ENCODE measurements at places on chromosomes 11 and 22. TPM values are rescaled to one million over a fixed set of nuclear protein-coding genes. Genes with fewer than 3 reads are reported as not detected.

Gene PGGHG
- total RNA-seq: 4.0 TPM

Gene ANKK1
- 1.2 TPM for total RNA-seq

Gene GLYAT
- total RNA-seq: not detected

Gene HMOX1
- 1.4 TPM for total RNA-seq

Gene SLC22A25
- total RNA-seq: not detected

Gene WBP2NL
- under 0.01 TPM for total RNA-seq

Gene NOX4
- total RNA-seq: 1.2 TPM

Gene TUBGCP6
- total RNA-seq: 25.8 TPM

Gene CASP5
- not detected for total RNA-seq

Gene APOA5
- not detected for total RNA-seq

Gene TP53I11
- 7.6 TPM for total RNA-seq

Gene UBQLNL
- not detected for total RNA-seq

Gene KCNA4
- total RNA-seq: not detected

Gene PKNOX2
- 0.71 TPM for total RNA-seq

Gene PSMD13
- 203 TPM for total RNA-seq

Gene DDIAS
- 8.7 TPM for total RNA-seq

Gene SERPIND1
- total RNA-seq: 0.14 TPM
